ENCODE measurements at places on chromosomes 6 and 20.

GRCh38 chr6:63249875-63250482 is 38.7 kb downstream of the FKBP1C start:
- DNase-seq, result no peak

DNA sequence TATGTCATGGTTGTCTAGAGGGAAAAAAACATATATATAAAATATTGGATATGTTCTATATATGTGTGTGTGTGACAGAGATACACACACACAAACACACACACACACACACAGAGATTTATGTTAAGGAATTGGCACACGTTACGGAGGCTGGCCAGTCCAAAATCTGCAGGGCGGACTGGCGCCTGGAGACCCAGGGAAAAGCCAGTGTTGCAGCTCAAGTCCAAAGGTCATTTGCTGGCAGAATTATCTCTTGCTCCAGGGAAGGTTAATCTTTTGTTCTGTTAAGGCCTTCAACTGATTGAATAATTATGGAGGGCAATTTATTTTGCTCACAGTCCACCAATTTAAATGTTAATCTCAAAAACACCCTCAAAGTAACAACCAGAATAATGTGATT is 37.5 kb upstream of the PDE7B start:
- DNase-seq, result no peak

DNA sequence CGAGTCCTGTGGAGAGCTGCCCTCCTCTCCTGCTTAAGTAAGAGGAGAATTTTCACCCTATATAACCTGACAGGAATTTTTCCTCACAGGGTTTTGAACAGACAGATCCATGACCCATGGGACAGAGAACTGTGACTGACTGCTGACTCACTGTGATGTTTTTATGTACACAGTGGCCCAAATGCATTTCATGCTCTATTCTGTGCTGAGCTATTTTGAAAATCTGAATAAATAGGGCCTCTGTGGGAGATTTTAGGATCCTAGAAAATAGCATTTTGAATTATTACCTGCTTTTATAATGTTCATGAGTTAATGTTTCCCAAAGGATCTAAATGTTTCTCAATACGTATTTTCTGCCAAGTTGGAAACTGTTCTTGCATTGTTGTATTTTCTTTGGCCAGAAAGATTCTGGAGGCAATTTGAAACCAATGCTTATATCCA is 577.4 kb downstream of the HTR1B start:
- DNase-seq, result no peak

DNA sequence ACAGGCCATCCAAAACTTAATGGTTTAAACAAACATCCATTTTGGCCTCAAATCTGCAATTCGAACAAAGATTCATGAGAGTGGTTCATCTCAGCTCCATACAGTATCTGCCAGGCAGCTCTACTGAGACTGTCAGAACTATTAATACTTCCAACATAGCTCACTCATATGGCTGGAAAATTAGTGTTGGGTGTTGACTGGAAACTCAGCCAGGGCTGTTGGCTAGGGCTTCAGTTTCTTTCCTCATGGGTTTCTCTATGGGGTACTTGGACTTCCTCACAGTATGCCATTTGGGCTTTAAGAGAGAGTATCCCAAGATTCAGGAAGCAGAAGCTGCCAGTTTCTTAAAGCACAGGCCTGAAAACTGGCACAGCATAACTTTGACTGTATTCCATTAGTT is 240.3 kb downstream of the TPBG start:
- DNase-seq, result no peak

Measured in heart right ventricle (tissue), 16 donors.